ENCODE measurements at places on chromosomes 5 and 9.

DNA sequence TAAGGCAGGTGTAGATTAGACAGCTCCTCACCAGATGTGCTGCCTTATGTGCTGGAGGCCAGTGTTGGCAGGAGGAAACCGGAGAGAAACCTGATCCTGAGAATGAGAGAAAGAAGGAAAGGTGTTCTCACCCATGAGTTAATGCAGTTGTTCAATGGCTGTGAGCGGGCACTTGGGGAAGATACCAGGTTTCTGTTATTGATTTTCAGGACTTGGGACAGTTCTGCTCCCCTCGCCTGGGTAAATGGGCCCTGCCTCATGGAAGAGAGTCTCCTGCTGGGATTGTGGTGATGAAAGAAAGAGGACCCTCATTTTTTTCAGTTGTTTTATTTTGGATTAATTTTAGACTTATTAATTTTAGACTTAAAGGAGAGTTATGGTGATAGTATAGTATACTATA, 59.5 kb downstream of the EGFLAM start:
- DNase-seq, result no peak

- no peak for DNase-seq
These were observed 26.3 kb upstream of the NDFIP1 start for GRCh38 chr5:142082182-142082781.

GRCh38 chr9:111482694-111483438, 1.3 kb downstream of the ECPAS start:
- no peak for DNase-seq

DNA sequence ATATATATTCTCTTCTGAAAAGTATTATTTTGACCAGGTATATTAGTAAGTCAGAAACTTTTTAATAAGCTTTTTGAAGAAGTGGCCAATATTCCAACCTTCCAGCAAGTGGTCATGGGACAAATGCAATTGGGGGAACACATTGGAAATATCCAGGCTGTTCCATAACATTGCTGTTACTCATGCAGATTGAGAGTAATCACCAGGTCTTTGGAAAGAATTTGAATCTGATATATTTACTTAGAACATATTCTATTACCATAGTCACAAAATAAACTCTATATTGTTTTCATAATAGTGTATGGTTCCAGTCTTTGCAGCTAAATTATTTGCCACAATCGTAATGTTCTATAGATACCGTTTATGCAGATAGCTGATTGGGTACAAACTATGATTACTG, 102.8 kb downstream of the TAF11L14 start:
- DNase-seq, result peak; percentile 33

GRCh38 chr9:561427-561826, 280.1 kb upstream of the DMRT1 start:
- no peak for DNase-seq

DNA sequence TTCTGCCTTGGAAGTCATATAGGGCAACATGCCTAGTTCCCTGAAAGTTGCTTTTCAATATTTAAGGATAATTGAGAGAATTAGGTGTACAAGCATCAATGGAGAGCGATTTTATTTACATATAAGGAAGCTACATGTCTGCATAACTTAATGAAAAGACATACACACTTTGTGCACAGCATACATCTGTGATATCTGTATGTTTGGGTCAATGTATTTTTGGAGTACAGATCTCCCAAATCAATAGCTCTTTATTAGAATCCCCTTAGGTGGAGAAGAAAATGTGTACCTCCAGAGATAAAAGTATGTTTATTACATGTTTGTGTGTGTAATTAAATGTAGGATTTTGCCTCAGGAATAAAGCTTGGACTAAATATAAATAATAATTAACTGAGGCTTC, 373.7 kb upstream of the CCNH start:
- DNase-seq, result no peak

- no peak for DNase-seq
These were observed 188.1 kb upstream of the PTGER4 start for GRCh38 chr5:40491644-40492043.

- DNase-seq, result no peak
These were observed 146.6 kb downstream of the ESM1 start for GRCh38 chr5:54838843-54839242.

DNA sequence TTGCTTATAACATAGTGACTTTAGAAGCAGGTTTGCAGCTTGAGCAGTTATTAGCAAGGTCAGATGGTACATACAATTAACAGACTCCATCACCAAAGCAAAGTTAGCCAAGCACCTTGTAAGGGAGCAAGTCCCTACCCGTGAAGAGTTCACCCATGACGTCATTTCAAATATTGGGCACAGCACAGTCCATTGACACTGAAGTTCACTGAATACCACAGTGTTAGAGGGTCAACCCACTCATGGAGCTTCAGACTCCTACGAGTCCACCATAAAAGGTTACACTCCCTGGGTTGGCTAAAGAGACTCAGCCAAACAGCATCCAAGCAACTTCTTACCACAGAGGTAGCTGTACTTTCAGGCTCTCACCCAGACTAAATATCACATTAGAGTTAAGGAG, 77.5 kb downstream of the GALNT10 start:
- DNase-seq, result no peak

DNA sequence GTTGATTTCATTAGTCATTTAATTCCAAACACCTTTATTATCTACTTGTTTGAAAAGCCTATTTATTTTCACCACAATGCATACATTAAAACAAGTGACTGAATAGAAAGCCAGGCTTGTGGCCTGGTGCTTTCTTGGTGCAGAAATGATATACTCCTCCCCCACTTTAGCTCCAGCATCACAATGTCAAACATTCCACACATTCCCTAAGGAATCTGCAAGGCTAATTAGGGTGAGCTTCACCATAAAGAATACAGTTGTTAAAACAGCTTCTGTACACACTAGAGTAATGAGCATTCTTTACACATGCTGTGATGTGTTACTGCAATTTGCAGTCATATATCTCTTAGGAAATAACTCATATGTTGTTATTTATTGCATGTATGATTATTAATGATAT, 705.7 kb downstream of the CETN3 start:
- DNase-seq, result no peak
